ENCODE measurements at places on chromosomes 5 and 9. TPM values are rescaled to one million over a fixed set of nuclear protein-coding genes. Genes with fewer than 3 reads are reported as not detected.

The PCDHB8 gene
- total RNA-seq = 2.1 TPM

DNA sequence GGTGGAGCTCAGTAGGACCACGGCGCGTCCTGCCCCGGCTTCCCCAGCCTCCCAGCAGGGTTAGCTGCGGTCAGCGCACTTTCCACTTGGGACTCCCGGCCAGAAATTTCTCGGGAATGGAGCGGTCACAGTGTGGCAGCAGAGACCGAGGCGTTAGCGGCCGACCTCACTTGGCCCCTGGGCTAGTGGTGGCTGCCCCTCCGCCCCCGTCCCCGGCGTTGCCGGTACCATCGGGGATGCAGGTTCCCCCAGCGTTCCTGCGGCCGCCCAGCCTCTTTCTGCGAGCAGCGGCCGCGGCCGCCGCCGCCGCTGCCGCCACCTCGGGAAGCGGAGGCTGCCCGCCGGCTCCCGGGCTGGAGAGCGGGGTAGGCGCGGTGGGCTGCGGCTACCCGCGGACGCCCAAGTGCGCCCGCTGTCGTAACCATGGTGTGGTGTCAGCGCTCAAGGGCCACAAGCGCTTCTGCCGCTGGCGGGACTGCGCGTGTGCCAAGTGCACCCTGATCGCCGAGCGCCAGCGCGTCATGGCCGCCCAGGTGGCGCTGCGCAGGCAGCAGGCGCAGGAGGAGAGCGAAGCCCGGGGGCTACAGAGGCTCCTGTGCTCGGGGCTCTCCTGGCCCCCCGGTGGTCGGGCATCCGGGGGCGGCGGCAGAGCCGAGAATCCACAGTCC is 460 bp downstream of the DMRTA1 start:
- H3K4me3 ChIP-seq = peak overlapping the region; percentile 81
- peak overlapping the region; percentile 92 for H3K27ac ChIP-seq
- H3K36me3 ChIP-seq = no peaks in the 10 kb centered on the region
- DNase-seq = peak; percentile 58
- peaks cover 22% of the 10 kb centered on the region for H3K4me1 ChIP-seq

DNA sequence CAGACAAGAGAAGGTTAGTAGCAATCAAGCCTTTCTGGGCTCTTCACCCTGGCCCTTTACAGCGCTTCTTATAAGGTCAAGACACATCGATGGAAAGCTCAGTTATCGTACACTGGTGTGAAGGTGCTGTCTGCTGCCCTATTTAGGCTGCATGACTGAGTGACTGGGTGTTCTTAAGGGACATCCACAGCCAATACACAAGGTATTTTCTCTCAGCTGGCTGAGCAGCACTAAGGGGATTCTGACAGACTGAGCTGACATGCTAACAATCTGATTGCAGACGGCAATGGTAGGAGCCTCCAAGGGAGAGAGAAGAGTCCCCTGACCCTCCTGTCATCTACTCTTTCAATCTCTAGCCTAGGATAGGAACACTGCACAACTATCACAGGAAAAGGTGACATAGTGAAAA is 577.9 kb downstream of the ISL1 start:
- no peaks in the 10 kb centered on the region for H3K36me3 ChIP-seq
- no peaks in the 10 kb centered on the region for H3K27me3 ChIP-seq
- H3K27ac ChIP-seq = no peak overlapping the region
- H3K4me1 ChIP-seq = no peaks in the 10 kb centered on the region
- DNase-seq = no peak
- H3K4me3 ChIP-seq = no peak overlapping the region

- no peaks in the 10 kb centered on the region for H3K27me3 ChIP-seq
- no peak overlapping the region for H3K4me3 ChIP-seq
- H3K27ac ChIP-seq = no peak overlapping the region
- H3K4me1 ChIP-seq = peaks cover 5% of the 10 kb centered on the region
- no peak for DNase-seq
- no peaks in the 10 kb centered on the region for H3K36me3 ChIP-seq
These were observed 81.1 kb upstream of the NR3C1 start for GRCh38 chr5:143484601-143485000.
